ENCODE measurements at places on chromosomes 1 and 21.

DNA sequence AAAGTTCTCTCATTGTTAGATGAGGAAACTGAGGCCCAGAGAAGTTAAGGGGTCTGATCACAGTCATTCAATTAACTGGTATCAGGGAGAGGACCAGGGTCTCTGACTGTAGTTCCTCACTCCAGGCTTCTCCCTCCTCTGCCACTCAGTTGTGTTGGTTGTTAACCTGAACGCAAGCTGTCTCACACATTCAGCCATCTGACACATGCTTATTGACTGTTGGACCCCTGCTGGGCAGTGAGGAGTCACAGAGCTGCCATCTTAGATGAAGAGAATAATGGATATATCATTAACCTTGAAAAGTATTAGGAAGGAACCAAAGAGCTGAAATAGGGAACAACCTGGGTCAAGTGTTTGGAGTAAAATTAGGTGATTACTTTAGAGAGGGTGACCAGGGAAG is 194.8 kb downstream of the ZZZ3 start:
- no peak for DNase-seq

DNA sequence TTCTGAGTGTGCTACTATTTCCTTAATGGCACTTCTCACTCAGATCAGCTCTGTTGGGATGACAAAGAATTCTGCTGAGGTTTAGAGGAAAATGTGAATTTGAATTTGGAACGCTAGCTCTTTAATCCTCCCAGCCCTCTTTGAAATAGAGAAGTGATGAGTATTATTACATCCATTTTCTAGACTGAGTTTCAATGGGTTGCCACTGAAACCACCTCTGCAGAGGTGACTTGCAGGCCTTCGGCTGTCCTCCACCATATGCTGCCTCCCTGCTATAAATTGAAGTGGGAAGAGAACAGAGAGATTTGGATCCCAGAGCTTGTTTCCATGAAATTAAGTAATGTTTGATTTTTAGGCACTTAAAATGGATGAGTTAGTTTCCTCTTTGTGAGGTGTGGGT is 363.2 kb upstream of the SNX7 start:
- no peak for DNase-seq

DNA sequence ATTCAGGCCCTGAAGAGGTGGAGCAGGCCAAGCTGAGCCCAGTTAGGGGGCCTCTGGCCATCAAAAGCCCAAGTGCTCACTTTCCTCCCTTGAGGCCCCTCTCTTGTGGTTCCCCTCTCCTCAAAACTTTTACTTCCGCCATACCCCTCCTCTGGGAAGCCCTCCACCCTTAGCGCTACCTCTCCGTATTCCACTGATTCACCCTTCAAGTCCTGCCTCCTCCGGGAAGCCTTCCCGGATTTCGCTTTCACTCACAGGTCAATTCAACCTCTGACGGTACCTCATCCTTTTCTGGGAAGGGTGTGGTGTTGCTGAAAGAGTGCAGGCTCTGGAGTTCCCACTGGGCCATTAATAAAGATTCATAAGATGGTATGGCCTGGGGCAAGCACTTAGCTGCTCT is 19.1 kb downstream of the SPOCD1 start:
- no peak for DNase-seq

GRCh38 chr1:68049941-68050878 is at the start of gene DIRAS3:
TSS of gene DIRAS3 (minus strand) at chr1:68050627. CDS start at chr1:68047297, 3,330 bp downstream.
- no peak for DNase-seq

DNA sequence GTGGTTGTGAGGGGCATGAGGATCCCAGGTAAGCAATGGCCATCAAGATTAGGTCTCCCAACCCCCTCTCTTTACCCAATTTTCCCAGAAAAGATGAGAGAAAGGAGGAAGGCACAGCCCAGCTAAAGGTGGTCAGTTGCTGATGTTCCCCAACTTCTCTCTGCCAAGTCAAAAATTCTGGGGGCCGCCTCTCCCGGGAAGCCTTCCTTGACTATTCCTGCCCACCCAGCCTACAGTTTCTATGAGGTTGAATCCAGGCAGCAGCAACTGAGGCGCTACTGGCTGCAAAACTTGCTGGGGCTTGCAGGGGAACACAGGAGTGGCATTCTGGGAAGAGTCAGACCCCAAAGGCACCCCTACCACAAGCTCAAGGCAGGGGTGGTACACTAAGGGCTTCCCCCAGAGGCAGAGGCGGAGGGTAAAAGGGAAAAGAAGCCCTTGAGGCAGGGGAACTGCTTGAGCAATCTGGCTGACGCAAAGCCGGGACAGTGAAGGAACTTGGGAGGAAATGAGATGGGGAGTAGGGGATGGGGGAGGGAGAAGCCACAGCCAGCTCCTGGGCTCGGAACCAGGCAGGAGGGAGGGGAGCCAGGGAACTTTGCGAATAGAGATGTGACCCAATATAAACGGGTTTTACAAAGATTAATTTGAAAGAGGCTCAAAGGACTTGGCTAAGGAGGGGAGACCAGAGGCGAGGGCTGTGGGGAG is 31.2 kb downstream of the SDC3 start:
- no peak for DNase-seq

GRCh38 chr1:173502104-173502503 is 25.0 kb downstream of the PRDX6 start:
- no peak for DNase-seq

- DNase-seq = no peak
Measured at GRCh38 chr1:100321100-100321493, 31.2 kb upstream of the CDC14A start.

DNA sequence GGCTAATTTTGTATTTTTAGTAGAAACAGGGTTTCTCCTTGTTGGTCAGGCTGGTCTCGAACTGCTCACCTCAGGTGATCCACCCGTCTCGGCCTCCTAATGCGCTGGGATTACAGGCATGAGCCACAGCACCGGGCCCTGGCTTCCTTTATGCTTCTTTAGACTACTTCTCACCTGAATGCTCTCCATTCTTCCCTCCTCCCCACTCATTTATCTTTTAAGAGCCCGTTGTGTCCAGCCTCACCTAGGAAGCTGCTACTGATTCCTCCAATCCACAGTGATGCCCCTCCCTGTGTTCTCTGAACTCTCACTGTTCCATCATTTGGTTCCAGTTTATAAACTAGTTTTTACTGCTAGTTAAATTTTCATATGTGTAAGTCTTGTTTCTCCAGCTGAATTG is 44.9 kb upstream of the NR5A2 start:
- no peak for DNase-seq

GRCh38 chr1:45522324-45523104 is 830 bp upstream of the PRDX1 start:
- no peak for DNase-seq

DNA sequence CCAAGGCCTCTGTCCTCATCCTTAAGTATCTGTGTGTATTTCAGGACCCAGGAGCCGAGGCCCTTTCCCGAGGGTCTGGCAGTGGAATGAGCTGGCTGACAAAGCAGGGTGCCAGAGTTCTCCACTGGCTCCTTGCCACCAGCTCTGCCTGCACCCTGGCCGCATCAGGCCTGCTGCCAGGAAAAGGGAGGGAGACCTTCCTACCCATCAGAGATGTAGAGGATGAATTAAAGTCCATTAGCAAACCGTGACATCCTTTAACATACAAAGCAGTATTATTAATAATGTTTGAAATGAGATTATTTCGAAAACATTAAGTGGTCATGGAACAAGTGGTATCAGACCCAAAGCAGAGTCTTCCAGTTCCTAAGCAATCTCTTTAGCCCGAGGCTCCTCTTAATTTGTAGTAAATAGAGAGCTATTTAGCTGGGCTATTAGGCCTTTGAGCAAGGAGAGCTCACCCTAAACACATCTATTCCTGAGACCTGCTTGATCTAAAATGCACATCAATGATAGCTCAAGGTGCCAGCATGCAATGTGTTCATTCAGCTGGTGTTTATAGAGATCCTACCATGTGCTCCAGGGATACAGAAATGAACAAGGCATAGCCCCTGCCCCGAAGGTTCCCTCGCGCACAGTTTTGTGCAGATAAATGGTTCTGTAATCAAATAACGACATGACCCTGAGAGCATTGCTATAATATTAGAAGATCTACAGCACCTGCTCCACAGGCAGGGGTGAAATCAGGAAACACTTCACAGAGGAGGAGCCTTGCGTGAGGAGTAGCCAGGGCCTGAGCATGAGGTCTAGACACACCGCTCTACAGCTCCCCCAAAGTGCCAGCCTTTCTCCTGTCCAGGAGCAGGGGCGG is 44.0 kb downstream of the FAM163A start:
- no peak for DNase-seq

GRCh38 chr21:32562426-32562825 is 22.9 kb downstream of the TCP10L start:
- DNase-seq = no peak

GRCh38 chr1:25030674-25031589 is 100.9 kb upstream of the RUNX3 start:
- peak; percentile 79 for DNase-seq

GRCh38 chr1:192575499-192576189 is at the start of gene RGS1:
TSS of gene RGS1 (plus strand) at chr1:192575773. CDS start at chr1:192575793, 20 bp downstream.
- DNase-seq = peak; percentile 31

DNA sequence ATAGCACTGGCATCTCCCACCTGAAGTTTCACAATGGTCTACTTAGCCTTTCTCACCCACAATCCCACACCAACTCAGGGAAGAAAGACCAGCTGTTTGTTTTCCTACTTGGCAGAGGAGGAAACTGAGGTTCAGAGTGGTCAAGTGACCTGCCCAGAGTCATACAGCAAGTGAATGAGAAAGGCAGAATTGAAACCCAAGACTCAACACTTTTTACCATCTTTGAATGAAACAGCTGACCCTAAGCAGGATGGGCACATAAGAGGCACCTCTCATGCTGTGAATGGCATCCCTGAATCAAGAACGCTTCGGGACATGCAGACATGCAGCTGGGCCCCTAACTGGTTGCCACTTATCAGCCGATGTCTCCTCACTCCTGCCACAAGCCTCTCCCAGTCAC is 193.8 kb downstream of the HIVEP3 start:
- no peak for DNase-seq

DNA sequence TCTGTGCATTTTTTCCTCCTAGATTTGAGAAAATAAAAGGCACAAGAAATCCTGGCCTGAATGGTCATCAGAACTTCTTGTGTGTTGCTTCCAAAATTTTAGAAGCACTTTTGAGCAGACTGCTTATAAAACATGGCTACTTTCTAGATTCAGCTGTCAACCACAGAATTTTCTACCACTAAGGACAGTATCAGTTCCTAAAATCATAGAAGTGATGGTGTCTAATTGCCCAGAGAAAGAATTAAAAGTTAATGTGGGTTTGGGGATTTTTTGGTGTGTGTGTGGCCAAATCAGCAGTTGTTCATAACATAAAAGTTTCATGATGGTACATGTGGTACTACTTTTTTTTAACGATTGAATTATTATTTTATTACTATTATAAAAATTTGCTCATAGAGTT is 171.4 kb upstream of the SNX7 start:
- no peak for DNase-seq

DNA sequence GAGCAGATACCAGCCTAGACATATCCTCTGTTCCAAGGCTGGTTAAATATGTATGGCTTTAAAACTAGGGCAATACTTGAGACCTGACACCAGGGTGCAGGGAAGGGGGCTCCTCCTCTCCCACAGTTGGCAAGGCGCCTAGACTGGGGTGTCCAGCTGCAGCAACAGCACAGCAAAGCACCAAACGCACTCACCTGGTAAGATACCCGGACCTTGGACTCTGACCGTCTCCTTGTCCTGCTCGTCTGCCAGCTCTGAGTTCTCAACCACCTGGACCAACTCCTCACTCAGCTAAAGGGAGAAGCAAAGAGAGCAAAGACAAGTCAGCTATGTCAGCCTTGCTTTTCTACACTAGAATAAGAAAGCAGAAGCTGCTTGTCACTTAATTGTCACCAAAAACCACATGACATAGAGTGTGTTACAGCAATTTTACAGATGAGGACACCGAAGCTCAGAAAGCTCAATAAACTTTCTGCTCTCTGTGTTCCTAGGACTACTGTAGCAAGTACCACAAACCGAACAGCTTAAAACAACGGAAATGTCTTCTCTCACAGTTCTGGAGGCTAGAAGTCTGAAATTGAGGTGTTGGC is 4.4 kb downstream of the PACC1 start:
- DNase-seq = no peak

- no peak for DNase-seq
Measured at GRCh38 chr1:167955915-167956314, 19.0 kb upstream of the MPC2 start.

GRCh38 chr1:167790117-167790516 is 68.3 kb downstream of the MPZL1 start:
- DNase-seq = no peak

- DNase-seq = no peak
Measured at GRCh38 chr1:19353596-19353995, 41.5 kb downstream of the SLC66A1 start.

- DNase-seq = no peak
Measured at GRCh38 chr1:8090241-8090702, 64.2 kb upstream of the ERRFI1 start.

DNA sequence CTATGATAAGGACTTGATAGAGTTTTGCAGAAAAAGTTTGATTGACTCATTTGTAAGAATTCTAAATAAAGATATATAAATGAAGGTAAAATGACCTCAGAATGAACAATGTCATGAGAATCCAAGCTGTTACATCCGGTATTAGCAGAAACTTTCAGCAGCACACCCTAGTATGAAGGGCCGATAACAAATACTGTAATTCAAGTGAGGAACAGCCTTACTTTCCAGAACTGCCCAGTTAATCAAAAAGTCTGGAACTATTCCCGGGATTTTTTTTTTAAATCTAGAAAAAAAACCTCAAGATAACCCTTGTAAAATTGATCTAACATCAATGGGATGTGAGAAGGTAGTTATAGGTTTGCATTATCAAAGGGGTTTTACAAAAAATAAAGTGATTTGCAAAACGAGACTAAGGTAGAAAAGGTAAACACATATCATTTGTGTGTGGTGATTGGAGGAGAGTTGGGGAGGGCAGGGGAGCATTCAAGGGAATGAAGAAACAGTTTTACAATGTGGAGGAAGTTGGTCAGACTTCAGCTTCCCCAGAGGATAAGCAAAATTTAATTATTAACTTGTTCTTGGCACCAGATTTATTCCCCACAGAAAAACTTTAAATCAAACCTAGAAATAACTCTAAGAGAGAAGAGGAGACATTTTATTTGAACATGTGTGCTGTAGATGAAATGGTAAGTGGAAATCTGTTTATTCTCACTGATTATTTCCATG is 75.9 kb upstream of the VCAM1 start:
- no peak for DNase-seq

GRCh38 chr1:30629501-30629900 is 93.9 kb downstream of the MATN1 start:
- DNase-seq = no peak

DNA sequence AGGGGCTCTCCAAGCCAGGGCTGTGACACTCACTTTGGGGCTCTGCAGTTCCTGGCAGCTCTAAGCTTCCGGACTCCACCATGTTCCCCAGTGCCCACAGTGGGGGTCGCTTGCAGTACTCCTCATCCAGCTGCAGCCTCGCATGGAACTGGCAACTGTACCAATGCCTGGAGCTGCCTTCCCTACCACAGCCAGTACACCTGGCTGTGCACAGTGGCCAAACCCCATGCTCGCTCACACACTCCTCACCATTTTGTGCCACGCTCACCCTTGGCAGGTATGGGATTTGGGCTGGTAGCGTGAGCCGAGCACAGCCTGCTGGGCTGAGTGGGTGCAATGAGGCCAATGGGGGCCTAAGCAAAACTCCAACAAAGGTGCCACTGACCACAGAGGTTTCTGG is 1369.9 kb downstream of the KCNT2 start:
- DNase-seq = no peak

GRCh38 chr1:220213382-220213983 is 58.8 kb downstream of the RAB3GAP2 start:
- DNase-seq = no peak
